CD4-positive, alpha-beta memory T cell (primary cell): ENCODE measurements at places on chromosomes 4 and X.

DNA sequence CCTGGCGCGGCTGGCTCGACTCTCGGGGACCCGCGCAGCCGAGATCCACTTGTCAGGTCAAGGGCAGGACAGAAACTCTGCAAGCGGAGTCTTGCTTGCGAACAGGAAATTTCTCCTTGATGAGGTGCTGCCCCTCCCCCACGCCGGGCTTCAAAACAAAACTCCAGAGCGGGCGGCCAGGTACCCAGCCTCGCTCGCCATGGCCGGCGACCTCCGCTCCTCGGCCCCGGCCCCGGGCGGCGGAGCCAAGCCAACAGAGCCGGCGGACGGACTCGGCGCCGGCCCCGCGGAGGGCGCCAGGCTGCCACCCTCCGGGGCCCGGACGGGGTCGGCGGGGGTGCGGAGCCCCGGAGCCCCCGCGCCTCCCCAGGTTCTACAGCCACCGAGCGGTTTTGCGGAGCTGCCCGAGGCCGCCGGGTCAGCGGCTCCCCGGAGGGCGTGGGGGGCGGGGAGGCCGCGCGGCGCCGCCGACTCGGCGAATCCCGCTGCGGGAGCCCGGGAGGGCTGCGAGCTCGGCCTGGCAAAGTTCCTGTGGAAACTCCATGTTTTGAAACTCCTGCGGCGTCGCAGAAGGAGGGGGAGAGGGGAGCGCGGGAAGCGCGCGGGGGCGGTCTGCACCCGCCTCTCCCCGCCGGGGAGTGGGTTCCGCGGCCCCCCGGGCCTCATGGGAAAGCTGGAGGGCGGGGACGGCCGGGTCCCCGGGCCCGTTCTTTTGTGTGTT lies 11.7 kb upstream of the BCOR start:
- DNase-seq, result no peak

- no peak for DNase-seq
Measured at GRCh38 chr4:121228848-121229247, 64.7 kb upstream of the TNIP3 start.

GRCh38 chrX:9706421-9706820 lies 59.2 kb downstream of the GPR143 start:
- no peak for DNase-seq

DNA sequence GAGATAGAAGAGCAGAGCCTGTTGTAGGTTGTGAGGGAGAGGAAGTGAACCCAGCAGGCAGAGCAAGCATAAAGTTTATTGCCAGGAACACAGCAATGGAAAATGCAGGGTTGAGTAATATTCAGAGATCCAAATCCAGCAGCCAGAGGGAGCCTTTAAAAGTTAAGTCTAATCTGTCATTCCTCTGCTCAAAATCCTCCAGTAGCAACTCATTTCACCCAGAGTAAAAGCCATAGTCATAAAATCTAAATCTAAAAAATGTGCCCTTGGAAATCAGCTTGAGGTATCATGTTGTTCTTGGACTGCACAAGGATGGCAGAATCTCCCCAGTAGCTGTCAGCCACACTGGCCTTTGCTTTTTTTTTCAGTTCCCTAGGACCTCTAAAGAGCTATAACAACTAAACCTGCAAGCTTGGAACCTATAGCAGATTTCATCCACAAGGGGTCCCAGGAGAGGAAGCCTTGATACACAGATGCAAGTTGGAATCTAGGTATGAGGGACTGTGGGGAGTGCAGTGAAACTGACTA lies 62.9 kb upstream of the FRAS1 start:
- peak; percentile 4 for DNase-seq

- no peak for DNase-seq
Measured at GRCh38 chr4:38099020-38099600, 138.9 kb downstream of the PTTG2 start.

DNA sequence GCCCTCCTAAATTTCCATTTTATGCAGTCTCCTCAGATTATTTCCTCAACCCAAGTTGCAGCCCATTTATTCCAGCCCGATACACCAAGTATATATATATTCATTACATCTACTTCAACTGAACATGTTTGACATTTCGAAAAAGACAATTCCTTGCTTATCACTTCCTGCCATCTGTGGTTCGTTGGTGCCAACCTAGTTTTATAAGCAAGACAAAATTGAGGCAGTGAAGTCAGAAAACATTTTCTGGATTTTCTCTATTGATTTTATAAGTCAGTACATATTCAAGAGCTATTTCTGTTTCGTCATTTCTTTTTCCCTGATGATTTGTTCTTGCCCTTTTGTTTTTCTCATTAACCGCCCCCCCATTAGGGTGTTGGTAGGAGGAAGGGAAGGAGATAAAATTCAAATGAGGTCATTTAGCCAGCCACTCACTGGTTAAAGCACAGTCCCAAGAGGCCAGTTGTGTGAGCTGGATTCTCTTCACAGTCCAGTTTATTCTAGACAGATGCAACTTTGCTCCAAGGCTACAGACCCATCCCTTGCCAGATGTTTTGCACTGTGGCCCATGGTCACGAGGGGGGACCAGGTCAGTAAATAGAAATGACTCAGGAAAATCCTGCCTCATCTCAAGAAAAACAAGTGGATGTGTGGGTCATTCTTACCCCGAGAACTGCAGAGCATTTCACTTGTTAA lies 20.3 kb upstream of the VEGFD start:
- DNase-seq, result no peak

GRCh38 chrX:332496-332860 lies 13.9 kb upstream of the GTPBP6 start:
- no peak for DNase-seq

DNA sequence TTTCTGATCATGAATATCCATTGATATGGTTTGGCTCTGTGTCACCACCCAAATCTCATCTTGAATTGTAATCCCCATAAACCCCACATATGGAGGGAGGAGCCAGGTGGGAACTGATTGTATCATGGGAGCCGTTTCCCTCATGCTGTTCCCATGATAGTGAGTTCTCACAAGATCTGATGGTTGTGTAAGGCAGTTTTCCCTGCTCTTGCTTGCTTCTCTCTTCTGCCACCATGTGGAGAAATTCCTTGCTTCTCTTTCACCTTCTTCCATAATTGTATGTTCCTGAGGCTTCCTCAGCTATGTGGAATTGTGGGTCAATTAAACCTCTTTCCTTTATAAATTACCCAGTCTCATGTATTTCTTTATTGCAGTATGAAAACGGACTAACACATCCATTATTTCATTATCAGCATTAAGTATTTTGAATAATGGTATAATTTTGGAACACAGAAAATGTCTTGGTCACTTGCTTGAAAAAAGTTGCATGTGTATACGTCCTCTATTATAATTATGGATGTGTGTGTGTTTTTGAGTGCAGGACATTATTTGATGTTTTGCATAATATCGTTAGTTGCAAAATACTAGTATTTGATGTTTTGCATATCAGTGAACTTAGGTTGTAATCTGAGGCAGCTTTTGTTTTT lies 334.6 kb downstream of the PCDH10 start:
- DNase-seq, result no peak

- DNase-seq, result no peak
Measured at GRCh38 chr4:1968686-1969295, 40.0 kb downstream of the NELFA start.

GRCh38 chr4:7217474-7218321 lies 25.4 kb downstream of the SORCS2 start:
- DNase-seq, result no peak

DNA sequence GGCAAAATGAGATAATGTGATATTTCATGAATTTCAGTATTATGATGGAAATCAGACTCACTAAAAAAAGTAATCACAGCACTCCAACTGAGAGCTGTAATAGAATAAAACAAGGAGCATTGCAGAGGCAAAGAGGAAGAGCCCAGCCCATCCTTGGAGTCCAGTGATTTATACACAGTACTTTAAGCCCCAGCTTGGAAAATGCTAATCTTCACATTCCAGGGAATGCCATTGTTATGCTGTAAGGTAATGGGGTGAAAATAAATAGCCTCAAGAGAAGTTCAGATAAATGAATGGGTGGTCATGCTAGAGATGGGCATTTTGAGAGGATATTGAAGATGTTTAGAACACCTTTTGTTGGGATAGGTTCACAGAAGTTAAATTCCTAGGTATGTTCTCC lies 190.3 kb upstream of the TAPT1 start:
- no peak for DNase-seq
